ENCODE measurements at places on chromosomes 4 and X. TPM values are rescaled to one million over a fixed set of nuclear protein-coding genes. Genes with fewer than 3 reads are reported as not detected.

The COX7B2 gene
- total RNA-seq = not detected

The ANKRD37 gene
- total RNA-seq = 4.6 TPM

The GPR101 gene
- not detected for total RNA-seq

The ARX gene
- total RNA-seq = not detected

The CPZ gene
- total RNA-seq = 0.58 TPM

The GLRA3 gene
- total RNA-seq = not detected

The DUX4 gene
- total RNA-seq = not detected

The ARHGEF9 gene
- total RNA-seq = 20.8 TPM

The PDHA1 gene
- 83.4 TPM for total RNA-seq

The TFE3 gene
- 66.0 TPM for total RNA-seq

The MGARP gene
- 12.6 TPM for total RNA-seq

The EPGN gene
- 0.17 TPM for total RNA-seq

The PGRMC1 gene
- total RNA-seq = 281 TPM

The DOK7 gene
- total RNA-seq = 0.17 TPM

The DNAAF6 gene
- total RNA-seq = not detected

The ATP2B3 gene
- total RNA-seq = not detected

All from smooth muscle cell of trachea (primary cell).